CD4-positive, alpha-beta T cell treated with Interleukin-1 beta for 1 hour (primary cell): ENCODE measurements at places on chromosomes 16 and 17.

GRCh38 chr16:80623376-80623775 lies 82.6 kb downstream of the DYNLRB2 start:
- DNase-seq = no peak

- no peak for DNase-seq
Observed at GRCh38 chr17:55448681-55449080, 27.0 kb upstream of the MMD start.

GRCh38 chr16:67258161-67258835 lies 9.5 kb downstream of the SLC9A5 start:
- no peak for DNase-seq

DNA sequence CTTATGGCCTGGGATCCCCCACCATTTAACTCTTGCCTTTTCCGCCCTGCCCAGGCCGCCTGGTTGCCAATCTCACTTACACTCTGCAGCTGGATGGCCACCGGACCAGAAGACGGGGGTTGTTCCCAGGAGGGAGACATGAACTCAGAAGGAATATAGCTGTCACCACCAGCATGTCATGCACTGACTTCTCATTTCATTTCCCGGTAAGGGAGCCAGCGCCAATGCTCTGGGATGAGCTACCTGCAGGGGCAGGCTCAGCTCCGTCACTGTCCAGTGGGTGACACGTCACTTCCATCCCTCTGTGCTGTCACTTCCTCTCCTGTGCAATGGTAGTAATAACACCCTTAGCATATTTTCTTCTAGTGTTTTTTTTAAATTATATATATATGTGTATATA lies 26.7 kb downstream of the ITGAL start:
- no peak for DNase-seq

DNA sequence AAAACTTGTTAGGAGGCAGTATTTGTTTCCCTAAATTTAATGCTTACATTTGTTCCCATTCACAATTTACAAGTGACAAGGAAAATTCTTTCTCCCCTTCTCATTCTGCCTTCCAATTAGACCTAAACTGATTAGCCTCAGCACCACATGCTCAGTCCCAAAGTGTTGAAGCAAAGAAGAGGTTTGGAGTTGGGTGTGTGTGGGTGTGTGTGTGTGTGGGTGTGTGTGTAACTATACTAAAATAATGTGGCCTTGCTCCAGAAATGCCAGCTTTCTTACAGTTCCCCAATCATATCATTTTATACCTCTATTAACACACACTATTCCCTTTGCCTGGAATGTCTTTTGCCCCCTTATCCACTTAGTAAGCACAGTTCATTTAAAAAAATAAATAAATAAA lies 6.9 kb upstream of the UTP6 start:
- no peak for DNase-seq

- no peak for DNase-seq
Observed at GRCh38 chr17:78496311-78496710, 80.9 kb downstream of the DNAH17 start.

- no peak for DNase-seq
Observed at GRCh38 chr16:68378436-68379415, 67.9 kb downstream of the PRMT7 start.

DNA sequence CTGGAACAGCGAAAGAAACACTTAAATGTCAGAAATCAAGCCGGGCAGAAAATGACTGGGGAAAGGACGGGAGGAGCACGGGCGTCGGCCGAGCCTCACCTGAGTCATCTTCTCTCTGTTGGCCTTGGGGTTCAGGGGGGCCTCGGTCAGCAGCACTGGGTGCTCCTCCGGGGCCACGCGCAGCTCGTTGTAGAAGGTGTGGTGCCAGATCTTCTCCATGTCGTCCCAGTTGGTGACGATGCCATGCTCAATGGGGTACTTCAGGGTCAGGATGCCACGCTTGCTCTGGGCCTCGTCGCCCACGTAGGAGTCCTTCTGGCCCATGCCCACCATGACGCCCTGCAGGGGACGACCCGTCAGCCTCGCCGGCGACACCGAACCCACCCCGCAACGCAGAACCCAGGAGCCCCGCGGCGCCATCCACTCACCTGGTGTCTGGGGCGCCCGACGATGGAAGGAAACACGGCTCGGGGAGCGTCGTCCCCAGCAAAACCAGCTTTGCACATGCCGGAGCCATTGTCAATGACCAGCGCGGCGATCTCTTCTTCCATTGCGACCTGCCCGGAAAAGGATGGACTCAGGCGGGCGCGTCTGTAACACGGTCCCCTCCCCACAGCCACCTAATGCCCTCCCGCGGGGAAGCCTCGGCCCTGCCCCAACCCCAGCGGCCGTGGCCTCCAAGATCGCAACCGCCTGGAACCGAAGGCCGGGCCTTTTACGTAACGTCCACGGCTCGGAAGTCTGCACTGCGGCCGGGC lies 616 bp downstream of the ACTG1 start:
- peak; percentile 23 for DNase-seq
